Adrenal gland (tissue), 19 donors: ENCODE measurements at places on chromosomes 5 and 9.

GRCh38 chr5:148843510-148844318 is 17.3 kb downstream of the ADRB2 start:
- DNase-seq = no peak
- no peak overlapping the region for H3K27ac ChIP-seq
- no peak overlapping the region for H3K4me3 ChIP-seq
- no peaks in the 10 kb centered on the region for H3K27me3 ChIP-seq
- H3K36me3 ChIP-seq = no peaks in the 10 kb centered on the region

DNA sequence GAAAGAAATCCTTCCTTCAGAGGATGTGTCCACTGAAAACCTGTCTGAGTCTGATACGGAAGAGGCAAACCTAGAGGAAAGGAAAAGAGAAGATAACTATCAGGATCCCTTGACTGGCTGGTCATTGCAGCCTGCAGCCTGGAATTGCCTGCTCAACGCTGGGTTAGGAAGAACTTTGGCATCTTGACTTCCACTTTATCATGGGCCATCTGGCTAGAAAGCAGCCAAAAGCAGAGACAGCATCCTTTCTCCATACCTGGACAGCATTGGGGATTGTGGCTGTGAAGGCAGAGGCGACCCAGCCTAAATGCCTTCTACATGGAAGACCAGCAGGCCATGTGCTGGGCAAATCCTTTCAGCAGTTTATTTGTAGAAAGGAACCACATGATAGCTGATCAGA is 58.7 kb upstream of the PTPN3 start:
- no peaks in the 10 kb centered on the region for H3K36me3 ChIP-seq
- DNase-seq = no peak
- H3K27ac ChIP-seq = no peak overlapping the region
- no peaks in the 10 kb centered on the region for H3K27me3 ChIP-seq

- no peaks in the 10 kb centered on the region for H3K27me3 ChIP-seq
- no peaks in the 10 kb centered on the region for H3K36me3 ChIP-seq
- H3K4me1 ChIP-seq = no peaks in the 10 kb centered on the region
- DNase-seq = no peak
- no peak overlapping the region for H3K4me3 ChIP-seq
Measured at GRCh38 chr9:74115976-74116375, 381.2 kb upstream of the RORB start.

DNA sequence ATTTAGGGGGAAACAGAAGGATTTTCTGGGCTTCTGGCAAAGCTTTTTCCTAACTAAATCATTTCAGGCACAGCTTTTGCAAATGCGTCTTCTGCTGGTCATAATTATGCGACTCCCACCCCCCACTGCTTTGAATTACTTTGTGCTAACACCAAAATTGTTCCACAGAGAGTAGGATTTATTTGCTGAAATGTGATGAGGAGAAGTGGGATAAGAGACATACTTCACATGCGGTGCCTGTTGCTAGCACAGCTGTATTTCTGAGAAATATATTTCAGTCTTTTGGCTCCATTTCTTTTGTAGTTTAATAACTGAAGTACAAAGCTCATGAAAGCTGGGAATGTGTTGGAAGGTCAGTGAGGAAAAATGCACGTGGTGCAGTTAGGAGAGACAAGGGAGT is 83.2 kb upstream of the TAS2R1 start:
- no peak overlapping the region for H3K4me3 ChIP-seq
- H3K27ac ChIP-seq = no peak overlapping the region
- no peaks in the 10 kb centered on the region for H3K36me3 ChIP-seq
- no peak for DNase-seq

DNA sequence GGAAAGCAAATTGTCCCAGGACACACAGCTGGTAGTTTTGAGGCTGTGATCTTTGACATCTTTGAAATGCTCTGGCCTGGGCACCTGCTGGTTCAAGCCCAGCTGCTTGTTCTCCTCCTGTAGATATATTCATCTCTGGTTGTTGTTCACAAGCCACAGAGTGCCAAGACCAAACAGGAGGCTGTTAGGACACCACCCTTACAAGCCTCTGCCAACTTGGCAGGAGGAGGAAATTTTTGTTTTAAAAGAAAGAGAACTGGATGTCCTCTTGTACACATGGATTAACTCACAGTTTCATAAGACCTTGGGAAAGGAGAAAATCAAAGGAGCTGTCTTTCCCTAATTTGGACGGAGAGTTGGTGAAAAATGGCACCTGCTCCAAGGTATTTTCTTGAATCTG is 8.5 kb upstream of the ZFP62 start:
- H3K36me3 ChIP-seq = no peaks in the 10 kb centered on the region
- DNase-seq = no peak
- no peaks in the 10 kb centered on the region for H3K27me3 ChIP-seq
- no peak overlapping the region for H3K27ac ChIP-seq
- H3K4me3 ChIP-seq = no peak overlapping the region

DNA sequence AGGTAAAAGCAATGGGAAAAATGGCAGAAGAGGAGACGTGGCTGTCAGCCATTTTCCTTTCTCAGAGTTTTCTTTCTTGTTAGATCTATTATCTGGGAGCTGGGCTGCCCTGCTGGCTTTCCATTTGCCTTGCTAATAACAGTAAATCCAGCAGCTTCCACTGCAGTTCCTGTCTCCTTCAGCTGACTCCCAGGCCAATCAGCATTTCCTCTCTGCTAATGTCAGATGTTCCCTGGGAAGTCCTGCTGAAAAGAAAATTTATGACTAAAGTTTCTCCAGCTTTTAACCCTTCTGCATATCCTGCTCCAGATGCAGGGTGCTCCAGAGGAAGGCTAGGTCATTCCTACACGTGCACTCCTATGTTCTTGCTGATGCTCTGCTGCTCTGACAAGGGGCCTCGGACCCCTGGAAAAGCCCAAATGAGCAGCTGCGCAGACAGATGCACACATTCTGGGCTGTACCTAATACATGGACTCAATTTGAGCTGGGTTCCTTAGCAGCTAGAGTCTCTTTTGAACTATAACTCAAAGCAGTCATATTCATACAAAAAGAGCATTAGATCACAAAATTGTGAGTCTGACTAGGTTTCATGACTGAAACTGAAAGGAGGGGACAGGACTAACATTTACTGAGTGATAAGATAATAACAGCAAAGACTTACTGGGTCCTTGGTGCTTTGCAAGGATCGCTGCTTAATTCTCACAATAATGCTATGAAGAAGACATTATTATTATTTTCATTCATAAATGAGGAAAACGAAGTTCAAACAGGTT is 182.2 kb downstream of the MAPKAP1 start:
- peaks cover 23% of the 10 kb centered on the region for H3K4me1 ChIP-seq
- H3K4me3 ChIP-seq = no peak overlapping the region
- DNase-seq = no peak
- no peak overlapping the region for H3K27ac ChIP-seq
- no peaks in the 10 kb centered on the region for H3K36me3 ChIP-seq

DNA sequence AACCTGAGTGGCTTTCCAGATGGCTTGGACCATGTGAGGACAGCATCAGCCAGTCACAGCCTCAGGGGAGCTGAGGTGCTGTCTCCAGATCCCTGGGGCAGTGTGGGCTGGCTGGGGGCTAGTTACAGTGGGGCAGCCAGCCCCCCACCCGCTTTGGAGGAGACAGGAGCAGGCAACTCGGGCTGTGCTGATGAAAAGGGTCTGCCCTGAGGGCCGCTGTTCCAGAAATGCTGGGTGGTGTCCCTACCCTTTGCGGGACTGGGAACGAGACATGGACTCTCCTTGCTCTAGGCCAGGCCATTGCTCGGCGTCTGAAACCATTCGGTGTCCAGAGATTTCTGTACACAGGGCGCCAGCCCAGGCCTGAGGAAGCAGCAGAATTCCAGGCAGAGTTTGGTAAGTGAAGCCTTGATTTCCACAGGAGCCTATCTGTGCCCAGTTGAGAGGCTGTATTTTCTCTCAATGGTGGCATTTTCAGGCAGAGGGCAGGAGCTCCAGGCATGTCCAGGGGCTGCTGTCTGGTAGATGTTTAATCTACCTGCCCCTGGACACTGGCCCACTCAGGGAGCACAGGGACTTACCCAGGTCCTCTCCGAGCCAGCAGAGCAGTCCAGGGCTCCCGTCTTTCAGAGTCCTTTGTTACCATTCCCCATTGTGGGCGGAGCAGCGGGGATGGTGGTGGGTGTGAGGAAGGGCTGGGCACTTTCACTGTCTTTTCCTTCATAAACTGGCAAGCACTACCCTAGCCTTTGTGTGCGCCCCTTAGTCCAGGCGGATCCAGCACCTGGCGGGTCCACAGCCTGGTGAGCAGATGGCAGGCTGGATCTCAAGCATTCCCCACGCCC is 7.2 kb downstream of the GRHPR start:
- H3K27ac ChIP-seq = no peak overlapping the region
- H3K4me1 ChIP-seq = peaks cover 58% of the 10 kb centered on the region
- H3K4me3 ChIP-seq = no peak overlapping the region
- DNase-seq = no peak
- H3K27me3 ChIP-seq = no peaks in the 10 kb centered on the region

DNA sequence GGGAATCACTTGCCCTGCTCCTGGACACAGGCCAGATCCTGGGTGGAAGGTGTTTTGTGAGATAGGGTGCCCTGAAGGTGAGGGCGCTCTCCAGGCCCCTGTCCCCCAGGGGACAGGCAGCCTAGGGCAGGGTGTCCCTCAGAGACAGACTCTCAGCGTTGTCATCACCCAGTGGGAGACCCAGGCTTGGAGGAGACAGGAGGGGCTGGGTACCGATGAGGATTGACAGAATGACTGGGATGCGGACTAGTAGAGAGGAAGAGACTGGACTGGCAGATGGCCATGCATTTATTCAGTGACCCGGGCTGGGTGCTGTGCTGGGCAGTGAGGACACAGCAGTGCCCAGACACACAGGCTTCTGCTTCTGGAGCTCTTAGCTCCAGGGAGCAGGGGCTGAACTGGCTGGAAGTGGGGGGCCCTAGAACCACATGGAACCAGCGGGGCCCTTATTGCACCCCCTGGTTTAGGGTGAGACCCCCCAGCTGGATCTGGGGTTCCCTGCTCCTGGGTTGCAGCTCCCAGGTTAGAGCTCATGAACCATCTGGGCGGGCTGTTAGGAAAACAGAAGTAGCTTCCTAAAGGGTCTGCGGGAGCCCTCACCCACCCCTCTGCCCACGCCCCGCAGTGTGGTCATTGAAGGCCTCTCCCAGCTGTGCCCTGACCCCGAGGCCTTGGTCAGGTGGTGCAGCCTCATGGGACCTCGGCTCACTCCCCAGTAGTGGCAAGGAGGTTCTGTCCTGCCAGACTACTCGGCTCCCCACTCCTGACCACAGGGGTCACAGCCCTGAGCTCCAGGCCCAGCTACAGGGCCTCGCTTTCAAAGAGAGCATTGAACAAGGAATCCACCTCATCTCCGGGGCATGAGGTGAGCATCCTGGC is 116.7 kb upstream of the LMX1B start:
- no peaks in the 10 kb centered on the region for H3K27me3 ChIP-seq
- DNase-seq = no peak
- no peak overlapping the region for H3K27ac ChIP-seq
- no peak overlapping the region for H3K4me3 ChIP-seq
- no peaks in the 10 kb centered on the region for H3K36me3 ChIP-seq
- H3K4me1 ChIP-seq = no peaks in the 10 kb centered on the region

DNA sequence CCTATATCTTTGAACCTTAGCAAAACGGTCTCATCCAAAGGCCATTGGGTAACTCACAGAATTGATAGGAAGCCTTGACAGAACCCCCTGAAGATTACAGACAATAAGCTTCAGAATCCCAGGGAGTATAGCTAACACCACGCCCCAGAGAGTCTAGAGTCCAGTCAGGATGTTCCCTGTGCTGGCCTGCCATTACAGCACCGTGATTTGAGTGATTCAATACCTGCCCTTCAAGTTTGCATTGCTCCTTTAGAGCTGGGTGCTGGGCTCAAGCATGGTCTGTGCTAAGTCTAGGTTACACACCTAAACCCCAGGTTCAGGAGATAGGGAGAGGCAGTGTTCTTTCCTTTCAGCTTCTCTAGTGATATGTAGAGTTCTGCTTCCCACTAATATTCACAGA is 90.5 kb downstream of the RASEF start:
- no peak overlapping the region for H3K27ac ChIP-seq
- DNase-seq = no peak
- no peaks in the 10 kb centered on the region for H3K36me3 ChIP-seq

- no peak overlapping the region for H3K27ac ChIP-seq
- DNase-seq = no peak
- no peaks in the 10 kb centered on the region for H3K27me3 ChIP-seq
- H3K36me3 ChIP-seq = no peaks in the 10 kb centered on the region
- H3K4me1 ChIP-seq = no peaks in the 10 kb centered on the region
Measured at GRCh38 chr5:178423901-178424809, 166.0 kb downstream of the COL23A1 start.

DNA sequence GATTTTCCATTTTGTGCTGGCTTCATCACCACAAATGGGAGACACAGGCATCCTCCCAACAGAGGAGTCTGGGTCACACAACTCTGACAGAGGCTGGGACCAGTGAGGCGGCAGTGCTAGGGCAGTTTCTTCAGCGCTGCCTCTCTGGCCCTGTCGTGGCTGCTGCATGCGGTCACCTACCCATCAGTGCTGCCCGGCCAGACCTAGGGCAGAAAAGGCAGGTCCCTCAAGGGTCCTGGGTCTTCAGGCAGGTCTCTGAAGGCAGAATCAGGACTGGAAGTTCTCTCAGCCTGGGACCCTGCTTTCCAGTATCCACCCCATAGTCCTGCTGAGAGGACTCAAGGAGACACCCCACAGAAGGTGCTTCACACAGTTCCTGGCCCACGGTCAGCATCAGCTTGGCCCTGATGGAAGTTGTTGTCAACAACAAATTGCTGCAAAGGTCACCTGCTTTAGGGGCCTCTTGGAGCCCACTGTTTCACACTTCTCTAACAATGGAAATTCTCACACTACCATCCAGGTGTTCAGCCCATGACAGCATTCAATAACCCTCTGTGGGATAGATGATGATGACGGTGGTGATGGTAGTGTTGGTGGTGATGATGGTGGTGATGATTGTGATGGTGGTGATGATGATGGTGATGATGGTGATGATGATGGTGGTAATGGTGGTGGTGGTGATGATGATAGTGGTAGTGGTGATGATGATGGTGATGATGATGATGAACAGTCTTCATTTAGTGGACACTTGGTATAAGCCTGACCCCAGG is 146.4 kb upstream of the PPP1R26 start:
- H3K4me1 ChIP-seq = no peaks in the 10 kb centered on the region
- no peak overlapping the region for H3K27ac ChIP-seq
- no peak overlapping the region for H3K4me3 ChIP-seq
